Right kidney (tissue), 9 donors: ENCODE measurements at places on chromosomes 3 and 15.

GRCh38 chr3:45437383-45437782 is 49.0 kb downstream of the LARS2 start:
- DNase-seq: no peak

GRCh38 chr15:48388910-48389309 is 57.7 kb downstream of the DUT start:
- DNase-seq: no peak

DNA sequence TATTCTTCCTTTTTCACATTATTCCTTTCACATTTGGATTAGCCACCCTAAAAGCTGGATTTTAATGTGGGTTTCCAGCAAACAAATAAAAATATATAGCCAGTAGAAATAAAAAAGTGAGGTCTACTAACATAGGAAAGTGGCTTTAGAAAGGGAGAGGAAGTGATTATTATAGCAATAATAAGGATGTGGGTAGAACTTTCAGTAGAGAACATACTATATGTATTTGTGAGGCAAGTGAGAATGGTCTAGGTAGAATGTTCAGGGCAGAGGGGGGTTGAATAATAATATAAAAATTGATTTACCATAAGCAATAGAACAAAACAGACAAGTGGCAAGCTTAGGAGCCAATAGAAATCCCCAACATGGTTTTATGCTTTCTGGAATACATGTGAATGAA is 88.6 kb downstream of the NR1I2 start:
- DNase-seq: no peak

DNA sequence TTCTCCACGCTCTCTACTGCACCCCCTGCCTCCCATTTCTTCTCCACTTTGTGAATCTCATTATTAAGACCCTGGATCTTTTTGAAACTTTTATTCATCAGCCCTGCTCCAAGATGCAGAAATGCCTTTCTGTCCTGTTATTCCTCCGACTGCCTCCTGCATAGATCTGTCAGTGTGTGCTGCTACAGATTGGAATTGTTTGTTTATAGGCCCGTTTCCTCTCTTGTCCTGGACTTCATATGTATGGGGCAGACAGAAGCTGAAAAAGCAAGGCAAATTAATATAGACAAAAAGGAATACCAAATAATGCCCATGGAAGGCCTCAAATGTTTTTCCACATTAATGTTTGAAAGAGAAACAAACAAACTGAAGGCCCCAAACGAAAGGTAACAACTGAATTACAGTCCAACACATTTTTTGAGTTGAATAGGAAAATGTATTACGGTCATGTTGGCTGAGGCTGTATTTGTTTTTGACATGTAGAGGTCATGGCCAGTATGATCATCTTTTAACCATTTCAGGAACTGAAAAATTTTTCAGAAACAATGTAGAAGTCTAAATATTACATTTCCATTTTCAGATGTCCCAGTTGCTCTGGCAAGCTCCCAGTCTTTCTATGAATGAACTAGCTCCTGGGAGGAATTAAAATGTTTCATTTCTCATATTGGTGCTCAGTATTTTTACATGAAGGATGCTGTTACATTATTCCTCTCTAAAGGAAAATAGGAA is 8.8 kb downstream of the CHST2 start:
- DNase-seq: no peak

DNA sequence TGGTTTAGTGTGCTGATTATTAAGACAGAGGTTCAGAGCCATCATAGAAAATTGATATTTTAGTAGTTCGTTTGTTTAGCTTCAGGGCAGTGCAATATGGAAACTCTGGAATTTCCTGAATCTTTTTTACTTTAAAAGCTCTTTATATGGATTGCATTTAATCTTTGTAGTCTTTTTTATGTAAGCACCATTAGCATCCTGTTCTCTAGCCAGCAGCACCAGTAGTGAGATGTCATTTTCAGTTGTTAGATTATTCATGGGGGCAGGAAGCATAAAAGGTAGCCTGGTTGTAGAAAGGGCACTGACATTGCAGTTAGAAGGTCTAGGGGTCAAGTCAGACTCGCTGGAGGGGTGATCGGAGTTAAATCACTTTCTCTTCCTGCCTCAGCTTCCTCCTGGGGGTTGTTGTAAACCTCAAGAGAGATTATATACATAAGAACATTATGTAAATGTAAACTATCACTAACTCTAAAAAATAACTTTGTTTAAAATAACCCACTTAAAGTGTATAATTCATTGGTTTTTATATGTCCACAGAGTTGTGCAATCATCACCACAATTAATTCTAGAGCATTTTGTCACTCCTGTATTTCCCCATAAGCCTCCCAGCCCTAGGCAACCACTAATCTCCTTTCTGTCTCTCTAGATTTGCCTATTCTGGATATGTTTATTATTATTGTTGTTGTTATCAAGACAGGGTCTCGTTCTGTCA is 31.4 kb upstream of the ITPKA start:
- DNase-seq: no peak

- DNase-seq: no peak
Observed at GRCh38 chr15:46300716-46301115, 665.9 kb downstream of the SQOR start.

GRCh38 chr3:123947482-123947881 is 13.5 kb downstream of the CCDC14 start:
- no peak for DNase-seq

DNA sequence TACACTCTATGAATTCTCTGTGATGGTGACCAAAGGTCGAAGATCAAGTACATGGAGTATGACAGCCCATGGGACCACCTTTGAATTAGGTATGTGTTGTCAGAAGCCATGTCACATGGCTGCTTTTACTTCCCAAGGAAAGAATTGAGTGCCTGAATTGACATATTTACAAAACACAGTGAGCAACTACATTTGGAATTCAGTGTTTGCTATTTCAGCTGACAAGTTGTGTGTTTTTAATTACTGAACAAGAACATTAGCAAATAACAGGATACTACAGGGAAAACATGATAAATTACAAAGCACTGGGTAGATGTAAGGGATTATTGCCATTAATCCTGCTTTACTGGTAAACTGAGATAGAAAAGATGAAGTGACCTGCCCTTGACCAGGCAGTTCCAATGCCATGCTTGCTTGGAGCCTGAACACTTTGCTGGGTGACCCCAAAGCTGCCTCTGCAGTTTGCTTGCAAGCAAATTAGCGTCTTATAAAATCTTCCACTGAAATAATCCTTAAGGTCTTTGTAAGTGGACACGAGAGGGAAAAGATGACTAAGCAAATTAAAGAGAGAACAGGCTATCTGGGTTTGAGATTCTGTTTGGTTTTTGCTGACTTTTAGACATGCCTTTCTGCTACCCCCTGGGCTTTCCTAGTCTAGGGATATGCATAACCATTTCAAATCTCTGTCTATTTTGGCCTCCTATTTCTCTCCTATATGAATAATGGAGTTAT is 98.2 kb downstream of the HCN4 start:
- DNase-seq: no peak

DNA sequence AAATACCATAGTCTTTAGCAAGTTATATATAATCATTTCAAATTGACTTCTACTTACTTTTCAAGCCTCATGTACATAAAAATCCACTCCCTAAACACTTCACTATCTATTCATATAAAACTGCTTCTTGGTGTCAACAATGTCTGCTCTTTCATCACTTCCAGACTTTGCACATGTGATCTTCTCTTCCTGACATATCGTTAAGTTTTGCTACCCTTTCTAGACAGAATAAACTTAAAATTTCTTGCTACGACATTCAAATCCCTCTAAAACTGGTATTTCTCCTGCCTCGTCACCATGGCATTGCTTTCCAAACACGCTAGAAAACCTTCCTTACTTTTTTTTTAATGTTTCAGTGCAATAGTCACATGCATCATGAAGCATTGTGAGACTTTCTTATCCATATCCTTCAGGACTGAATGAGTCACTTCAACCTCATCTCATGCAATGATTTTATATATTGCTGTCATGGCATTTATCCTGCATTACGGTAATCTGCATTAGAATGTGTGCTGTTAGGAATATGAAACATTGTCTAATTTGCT is 122.8 kb downstream of the GMNC start:
- no peak for DNase-seq

GRCh38 chr15:77877869-77878577 is 199.5 kb downstream of the TBC1D2B start:
- no peak for DNase-seq

DNA sequence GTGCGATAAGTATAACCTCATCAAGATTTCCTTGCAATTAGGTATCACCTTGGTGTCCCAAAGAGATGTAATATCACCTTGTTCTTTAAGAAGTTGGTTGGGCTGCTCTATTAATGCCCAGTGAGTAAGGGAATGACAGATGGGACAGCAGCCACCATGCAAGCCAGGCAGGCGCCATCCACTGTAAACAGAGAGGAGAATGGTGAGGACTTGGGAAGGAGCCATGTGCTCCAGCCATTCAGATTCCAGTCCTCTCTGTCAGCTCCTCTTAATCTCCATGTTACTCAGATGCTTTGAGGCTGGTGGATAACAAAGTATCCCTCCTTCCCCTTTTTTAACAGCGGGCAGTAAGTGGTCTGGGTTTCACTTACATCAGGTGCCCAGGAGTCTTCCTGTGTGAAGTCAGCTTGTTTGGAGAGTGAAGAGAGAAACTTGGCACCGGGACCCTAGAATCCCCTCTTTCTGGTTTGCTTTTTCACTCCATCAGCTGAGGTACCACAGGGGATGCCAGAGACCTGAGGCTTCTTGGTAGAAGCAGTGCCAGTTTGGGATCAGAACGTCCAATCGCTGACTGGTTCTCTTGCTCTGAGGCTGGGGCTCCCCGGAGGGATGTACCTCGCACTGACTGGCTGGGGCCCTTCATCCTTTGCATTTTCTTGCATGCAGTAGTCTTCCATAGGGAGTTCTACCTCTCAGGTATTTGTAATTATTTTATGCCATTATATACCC is 29.5 kb downstream of the SLCO3A1 start:
- no peak for DNase-seq

DNA sequence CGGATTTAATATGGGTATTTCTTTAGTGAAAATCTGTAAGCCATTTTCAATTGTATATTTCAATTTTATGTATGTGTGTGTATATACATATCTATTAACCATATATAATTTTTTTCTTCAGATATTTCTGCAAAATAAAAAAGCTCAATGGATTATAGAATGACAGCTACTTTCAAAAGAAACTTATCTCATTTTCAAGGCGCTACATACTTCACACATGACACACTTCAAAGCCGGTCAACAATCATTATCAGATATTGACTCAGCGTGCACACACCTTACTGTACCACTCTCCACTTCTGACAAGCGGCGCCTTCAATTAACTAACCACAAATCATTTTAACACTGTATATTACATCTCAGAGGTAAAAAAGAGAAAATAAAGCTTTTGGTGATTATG is 39.6 kb downstream of the ATP13A3 start:
- no peak for DNase-seq

DNA sequence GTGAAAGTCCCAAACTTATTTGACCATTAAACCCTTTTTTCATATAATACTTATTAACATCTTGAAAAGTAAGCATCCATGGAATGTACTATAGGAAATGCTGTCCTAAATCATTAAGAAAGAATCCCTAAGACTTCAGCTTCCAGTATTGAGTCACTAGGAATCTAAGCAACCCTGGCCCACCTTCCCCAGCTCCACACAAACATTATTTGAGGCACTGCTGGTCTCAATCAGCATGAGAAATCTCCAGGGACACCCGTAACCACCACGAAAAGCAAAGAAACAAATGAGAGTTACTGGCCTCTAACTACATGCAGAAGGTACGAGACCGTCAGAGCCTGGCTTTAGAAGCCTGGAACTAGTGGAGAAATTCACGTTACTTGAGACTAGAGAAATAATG is 68.2 kb downstream of the POLQ start:
- no peak for DNase-seq

DNA sequence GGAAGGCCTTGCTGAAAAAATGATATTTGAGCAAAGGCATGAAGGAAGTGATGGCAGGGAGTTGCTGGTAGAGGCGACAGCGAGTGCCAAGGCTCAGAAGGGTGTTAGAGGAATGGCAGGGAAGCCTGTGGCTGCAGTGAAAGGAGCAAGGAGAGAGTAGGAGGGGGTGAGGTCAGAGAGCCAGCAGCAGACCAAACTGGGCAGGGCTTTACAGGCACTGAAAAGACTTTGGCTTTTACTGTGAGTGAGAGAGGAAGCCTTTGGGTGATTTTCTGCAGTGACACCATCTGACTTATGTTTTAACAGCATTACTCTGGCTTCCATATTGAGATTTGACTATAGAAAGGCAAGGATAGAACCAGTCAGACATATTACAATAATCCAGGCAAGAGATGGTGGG is 11.4 kb downstream of the TICRR start:
- DNase-seq: no peak

DNA sequence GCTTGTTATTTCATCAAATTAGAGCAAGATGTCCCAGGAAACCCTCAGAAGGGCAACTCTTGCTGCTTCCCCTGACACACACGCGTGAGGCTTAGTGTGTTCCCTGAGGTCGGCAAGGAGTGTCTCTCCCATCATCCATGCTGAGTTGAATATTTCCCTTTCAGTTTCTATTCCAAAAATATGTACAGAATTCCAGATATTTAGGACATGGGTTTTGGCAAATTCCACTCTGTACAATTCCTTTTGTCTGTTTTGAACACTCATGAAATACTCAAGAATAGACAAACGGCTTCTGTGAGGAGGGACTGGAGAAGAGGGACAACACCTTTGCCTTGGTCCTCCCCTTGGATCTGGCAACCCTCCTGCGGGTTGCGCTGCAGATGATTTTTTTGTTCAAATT is 138.0 kb downstream of the DUT start:
- no peak for DNase-seq

GRCh38 chr3:161388855-161389254 is 17.5 kb upstream of the SPTSSB start:
- no peak for DNase-seq

DNA sequence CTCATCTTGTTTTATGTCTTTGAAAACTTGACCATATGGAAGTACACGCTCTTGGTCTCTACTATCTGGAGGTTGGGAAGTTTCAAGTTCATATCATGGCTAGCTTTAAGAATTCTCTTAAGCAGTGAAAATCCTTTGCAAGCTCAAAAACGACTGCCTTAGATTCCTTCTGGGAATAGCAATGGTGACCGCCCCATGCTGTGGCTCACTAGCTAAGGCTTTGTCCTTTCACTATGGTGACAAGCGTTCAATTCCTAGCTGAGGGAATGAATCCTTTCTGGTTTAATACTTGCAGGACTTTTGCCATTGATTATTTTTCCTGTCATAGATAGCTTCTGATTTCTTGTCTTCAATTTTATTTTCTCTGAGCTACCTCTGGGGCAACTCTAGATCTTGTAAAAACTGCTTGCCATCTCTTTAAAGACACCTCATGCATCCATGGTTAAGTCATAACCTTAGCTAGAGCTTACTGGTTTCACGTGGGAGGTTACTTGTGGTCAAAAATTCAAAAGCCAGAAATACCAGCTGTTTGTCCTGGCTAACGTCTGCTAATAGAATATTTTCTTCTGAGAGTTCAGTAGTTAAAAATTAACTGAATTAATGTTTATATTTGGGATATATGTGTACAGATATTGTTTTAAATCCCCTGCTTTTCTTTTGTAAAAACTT is 673.4 kb upstream of the CBLB start:
- no peak for DNase-seq

- no peak for DNase-seq
Observed at GRCh38 chr3:295166-295565, 98.6 kb downstream of the CHL1 start.
